ENCODE measurements at places on chromosomes 16 and 17.
A peak's percentile ranks its signal among the peaks of the same experiment; 100 is the strongest.

DNA sequence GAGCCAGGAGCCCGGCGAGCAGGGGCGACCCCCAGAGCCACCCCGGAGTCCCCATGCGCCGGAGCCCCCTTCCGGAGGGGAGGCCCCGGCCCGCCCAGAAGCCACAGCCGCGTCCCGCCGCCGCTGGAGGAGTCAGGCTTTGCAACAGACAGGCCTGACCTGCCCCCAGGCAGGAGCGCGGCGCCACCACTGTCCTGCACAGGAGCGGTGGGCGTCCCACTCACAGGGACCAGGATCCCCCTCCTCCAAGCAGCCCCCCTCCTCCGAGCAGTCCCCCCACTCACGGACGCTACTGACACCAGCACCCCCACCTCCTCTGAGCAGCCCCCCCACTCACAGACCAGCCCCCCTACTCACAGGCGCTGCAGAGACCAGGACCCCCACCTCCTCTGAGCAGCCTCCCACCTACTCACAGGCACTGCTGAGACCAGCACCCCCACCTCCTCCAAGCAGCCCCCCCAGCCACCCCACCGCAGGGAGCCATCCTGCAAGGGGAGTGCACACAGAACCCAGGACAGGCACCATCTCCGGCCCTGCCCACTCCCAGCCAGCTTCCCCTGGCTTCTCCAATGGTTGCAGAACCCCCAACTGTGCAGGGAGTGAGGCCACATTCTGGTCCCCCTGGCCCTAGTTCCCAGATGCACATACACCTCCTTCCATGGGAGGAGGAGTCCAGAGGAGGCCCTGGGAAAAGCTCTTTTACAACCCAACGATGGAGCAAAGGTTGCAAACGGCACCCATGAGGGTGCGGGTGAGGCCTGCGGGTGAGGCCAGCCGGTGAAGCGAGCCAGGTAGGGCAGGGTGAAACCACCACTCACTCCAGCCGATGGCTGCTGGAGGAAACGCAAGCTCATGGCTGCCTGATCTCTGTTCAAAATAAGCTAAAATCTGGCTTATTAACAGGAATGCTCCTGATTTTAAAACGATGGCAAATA, 69.9 kb downstream of the ABR start:
- no peak for DNase-seq

DNA sequence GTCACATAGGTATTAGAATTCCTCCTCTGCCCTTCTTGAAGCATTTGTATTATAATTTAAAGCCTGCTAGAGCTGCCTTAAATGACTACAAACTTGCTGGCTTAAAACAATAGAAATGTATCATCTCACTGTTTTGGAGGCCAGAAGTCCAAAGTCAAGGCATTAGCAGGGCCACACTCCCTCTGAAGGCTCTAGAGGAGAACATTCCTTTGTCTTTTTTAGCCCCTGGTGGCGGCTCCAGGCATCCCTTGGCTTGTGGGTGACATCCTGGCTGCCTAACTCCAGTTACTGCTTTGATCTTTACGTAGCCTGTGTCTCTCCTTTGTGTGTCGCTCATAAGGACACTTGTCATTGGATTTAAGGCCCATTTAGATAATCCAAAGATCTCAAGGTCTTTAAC, 186.6 kb upstream of the SALL1 start:
- no peak for DNase-seq

DNA sequence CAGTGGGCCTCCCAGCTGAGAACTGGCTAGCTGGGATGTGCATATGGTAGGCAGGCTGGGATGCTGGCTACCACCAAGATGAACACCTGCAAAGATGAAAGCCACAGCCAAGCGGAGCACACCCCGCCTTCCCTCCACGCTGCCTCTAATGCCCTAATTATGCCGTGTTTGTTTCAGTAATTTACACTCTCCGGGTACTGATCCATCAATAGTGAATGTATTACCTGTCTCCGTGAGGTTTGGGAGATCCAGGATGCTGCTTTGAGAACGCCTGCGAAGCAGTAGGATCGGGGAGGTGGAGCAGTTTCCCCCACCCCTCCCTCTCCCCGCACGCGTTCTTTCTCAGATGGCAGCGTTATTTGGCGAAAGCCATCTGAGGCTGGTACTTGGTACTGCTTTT, 28.9 kb upstream of the GSE1 start:
- peak; percentile 22 for DNase-seq

DNA sequence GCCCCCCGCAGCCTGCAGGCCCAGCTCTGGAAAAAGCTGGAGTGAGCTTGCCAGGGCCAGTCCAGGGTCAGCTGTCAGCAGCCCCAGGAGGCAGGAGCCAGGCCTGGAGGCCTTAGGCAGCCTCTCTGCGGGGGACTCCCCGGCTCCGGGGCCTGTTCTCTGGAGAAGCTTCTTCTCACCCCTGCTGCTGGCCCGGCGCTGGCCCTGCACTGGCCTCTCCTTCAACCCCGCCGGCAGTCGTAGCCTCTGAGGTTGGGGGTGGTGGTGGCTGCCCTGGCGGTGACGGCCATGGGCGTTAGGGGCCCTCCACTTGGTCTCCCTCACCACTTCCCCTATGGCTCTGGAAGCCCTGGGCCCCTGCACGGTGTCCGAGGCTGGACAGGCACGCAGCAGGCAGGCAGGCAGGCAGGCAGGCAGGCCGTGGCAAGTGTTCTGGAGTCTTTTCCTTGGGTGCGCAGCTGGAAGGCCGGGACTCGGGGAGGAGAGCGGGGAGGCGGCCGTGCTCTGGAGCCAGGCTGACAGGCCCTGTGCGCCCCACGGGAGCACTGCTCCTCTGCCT, 2.1 kb downstream of the FOXF1 start:
- DNase-seq: no peak
